HFF-Myc (cell line): ENCODE measurements at places on chromosomes 1 and 21.

DNA sequence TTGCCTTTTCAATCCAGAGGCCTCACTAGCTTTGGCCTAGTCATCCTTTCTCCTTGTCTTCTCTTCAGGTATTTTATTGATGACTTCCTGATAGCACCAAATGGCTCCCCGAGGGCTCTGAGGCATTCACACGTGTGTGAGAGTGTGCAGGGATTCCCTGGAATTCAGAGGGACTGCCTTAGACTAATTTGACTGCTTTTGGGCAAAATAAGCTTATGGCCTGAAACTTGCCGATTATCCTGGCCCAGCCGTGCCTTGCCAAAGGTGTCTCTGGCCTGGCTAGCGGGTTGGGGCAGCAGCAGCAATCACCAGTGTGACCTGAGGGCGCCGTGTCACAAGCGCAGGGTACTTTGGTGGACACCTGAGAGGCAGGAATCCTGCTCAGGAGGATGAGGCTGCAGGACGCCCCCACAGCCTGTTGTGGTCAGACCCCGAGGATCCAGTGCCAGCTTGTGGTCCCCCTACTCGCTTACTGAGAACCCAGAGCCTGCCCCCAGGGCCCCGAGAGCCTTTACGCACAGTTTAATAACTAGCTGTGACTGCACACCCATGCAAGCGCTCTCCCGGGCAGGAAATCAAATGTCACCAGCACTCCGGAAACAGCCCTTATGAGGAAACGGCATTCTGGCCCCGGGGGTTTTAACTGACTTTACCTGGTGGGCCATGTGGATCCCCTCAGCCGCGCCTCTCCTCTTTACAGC is 62.8 kb upstream of the PDE9A start:
- no peak for DNase-seq

DNA sequence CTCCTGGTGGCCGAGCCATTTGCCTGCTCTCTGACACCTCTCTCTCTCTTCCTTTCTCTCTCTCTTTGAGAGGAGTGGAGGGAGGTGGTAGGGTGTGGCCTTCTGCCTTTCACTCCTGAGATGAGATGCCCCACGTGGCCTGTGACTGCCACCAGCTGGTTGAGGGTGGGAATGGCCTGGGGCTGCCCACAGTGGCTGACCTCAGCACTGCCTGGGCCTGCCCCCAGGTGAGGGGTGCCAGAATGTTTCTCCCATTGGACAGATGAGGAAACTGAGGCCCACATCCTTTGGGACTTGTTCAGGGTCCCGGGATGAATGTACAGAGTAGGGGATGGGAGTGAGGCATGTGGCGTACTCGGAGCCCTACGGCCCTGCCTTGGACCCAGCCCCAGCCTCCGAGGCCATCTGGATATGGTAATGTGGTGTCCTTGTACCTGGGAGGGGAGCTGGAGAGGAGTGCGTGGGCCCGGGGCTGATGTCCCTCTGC is 12.7 kb upstream of the C1orf167 start:
- no peak for DNase-seq

DNA sequence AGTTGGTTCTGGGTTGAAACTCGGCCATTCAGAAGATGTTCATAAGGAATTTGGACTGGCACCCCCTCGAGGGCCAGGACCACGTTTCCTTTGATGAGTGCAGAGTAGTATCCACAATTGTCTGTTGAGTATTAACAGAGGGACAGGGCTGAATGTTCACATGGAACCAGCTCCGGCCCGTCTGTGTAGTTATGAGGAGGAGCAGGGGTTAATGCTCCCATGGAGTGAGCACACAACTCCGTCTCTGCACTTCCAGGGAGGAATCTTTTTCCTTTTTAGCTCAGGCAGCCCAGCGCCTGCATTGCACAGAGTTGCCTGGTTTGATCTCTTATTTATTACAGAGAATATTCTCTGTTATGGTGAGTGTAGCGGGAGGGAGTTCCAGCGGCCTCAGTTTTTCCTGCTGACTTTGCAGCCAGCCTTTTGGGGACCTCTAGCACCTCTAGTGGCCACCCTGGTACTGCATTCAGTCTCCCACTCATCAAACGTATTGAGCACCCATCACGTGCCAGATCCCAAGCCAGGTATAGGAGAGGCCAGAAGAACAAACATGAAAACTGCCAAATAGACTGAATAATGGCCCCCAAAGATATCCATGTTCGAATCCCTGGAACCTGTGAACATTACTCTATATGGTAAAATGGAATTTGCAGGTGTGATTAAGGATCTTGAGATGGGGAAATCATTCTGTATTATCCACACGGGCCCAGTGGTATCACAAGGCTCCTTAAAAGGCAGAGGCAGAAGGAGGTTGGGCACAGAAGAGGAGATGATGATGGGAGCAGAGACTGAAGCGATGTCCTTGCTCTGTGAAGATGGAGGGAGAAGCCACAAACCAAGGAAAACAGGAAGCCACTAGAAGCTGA is 167.7 kb upstream of the CSF3R start:
- peak; percentile 21 for DNase-seq

GRCh38 chr1:166907763-166908162 is 31.7 kb upstream of the TADA1 start:
- no peak for DNase-seq

DNA sequence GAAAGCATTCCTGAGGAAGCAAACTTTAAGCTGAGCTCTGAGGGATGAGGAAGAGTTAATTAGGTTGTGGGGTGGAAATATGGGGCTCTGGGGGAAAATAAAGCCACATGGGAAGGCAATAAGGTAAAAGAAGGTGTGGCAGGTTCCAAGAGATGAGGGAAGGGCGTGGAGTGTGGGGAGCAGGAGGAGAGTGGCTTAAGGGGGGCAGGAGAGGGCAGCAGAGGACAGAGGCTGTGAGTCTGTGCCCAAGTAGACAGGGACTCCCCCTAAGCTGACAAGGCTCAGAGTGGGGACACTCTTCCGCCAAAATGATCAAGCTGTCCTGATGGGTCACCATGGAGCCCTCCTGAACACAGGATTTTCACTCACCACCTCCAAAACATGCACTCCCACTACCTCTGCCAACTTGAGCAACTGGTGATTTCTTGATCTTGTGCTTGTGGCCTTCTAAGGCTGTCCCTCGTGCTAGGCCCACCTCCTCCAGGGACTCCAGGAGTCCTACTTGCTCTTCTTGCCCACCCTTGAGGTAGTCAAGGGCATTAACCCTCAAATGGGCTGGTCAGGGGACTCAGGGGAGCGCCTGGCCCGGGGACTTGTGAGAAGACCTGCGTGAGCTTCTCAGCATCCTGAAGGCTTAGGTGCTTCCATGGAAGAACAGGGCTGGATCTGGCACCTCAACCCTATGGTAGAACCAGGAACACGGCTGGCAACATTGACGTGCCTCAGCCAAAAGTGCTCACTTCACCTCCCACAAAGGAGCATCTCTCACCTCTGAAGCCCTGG is 23.4 kb downstream of the DMAP1 start:
- DNase-seq = no peak

- no peak for DNase-seq
These were observed 142.4 kb upstream of the RUNX3 start for GRCh38 chr1:25072461-25072860.

GRCh38 chr1:38454749-38455441 is 404.7 kb downstream of the RRAGC start:
- no peak for DNase-seq

- no peak for DNase-seq
These were observed 60.4 kb upstream of the GORAB start for GRCh38 chr1:170471398-170472053.

- no peak for DNase-seq
These were observed 6.5 kb downstream of the CTRC start for GRCh38 chr1:15444468-15445389.

GRCh38 chr1:200081969-200082245 is 54.4 kb downstream of the NR5A2 start:
- no peak for DNase-seq

- DNase-seq = no peak
These were observed 28.7 kb upstream of the FAM89A start for GRCh38 chr1:231068762-231069161.

- DNase-seq = no peak
These were observed 381.1 kb downstream of the ADGRL2 start for GRCh38 chr1:82181846-82182245.

- no peak for DNase-seq
These were observed 134.8 kb downstream of the BACH1 start for GRCh38 chr21:29433366-29434059.

- DNase-seq = no peak
These were observed 138.1 kb upstream of the ADAMTS5 start for GRCh38 chr21:27104846-27105431.

DNA sequence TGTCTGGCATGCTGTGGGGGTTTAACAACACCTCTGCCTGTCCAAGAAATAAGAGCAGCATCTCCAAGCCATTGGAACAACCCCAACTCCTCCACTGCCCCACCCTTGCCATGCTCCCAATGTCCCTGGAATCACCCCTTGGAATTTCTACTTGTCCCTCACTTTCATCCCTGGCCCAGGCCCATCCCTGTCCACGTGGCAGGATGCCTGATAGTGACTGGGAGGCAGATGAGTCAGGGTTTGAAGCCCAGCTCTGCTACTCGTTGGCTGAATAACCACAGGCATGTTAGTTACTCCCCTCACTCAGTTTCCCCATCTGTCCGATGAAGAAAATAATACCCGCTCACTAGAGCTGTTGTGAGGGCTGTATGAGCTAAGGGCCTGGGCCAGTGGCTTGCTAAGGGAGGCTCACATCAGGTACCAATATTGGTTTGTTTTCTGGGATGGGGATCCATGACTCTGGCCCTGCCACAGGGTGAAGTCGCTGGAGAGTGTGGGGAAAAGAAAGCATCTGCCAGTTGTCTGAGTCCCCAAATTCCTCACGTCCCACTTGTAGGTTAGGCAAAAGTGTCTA is 99.4 kb upstream of the TLR5 start:
- DNase-seq = no peak

DNA sequence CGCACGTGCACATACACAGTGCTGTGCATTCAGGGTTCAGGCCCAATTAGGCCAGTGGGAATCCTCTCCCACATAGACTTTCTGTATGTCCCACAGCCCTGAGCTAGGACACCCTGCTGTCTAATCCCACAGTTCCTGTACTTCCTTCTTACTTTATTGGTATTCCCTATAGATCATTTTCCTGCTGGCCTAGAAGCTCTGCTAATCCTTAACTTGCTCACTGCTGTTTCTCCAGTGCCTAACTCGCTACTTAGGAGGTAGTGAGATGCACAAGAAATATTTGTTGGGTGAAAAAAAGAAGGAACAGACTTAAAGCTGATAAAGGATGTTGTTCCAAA is 34.1 kb upstream of the FHAD1 start:
- DNase-seq = no peak

- DNase-seq = no peak
These were observed 495.5 kb upstream of the RGS18 start for GRCh38 chr1:191662746-191663145.

- DNase-seq = no peak
These were observed 123.9 kb upstream of the KRTAP19-8 start for GRCh38 chr21:31162079-31162699.

- DNase-seq = peak; percentile 98
These were observed 157.3 kb downstream of the SLC30A10 start for GRCh38 chr1:219771080-219771479.

- no peak for DNase-seq
These were observed 90.7 kb upstream of the ETS2 start for GRCh38 chr21:38714999-38715398.
